Astrocyte of the spinal cord (primary cell): ENCODE measurements at places on chromosomes 12 and 14.
A peak's percentile ranks its signal among the peaks of the same experiment; 100 is the strongest.

GRCh38 chr14:89702073-89702875 lies 252.3 kb downstream of the EFCAB11 start:
- DNase-seq, result peak; percentile 54

DNA sequence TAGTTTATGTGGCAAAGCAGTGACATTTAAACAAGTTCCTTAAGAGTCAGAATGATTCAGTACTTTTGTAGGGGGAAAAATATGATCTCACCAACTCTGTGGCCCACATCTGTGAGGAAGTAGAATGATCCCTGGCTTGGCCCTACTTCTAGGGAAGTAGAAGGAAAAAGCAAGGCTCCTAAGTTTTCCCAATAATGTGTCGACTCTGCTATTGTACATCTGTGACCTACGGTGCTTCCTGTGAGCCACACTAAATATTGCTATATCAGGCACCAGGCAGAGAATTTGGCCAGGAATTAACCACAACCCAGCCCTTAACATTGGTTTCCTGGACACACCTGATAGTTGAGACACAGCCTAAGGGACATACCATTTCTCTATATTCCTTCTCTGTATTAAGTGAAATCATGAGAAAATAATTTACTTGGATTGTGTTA lies 9.3 kb upstream of the NID2 start:
- DNase-seq, result no peak

GRCh38 chr12:2335513-2335912 lies 282.7 kb downstream of the CACNA1C start:
- DNase-seq, result no peak

DNA sequence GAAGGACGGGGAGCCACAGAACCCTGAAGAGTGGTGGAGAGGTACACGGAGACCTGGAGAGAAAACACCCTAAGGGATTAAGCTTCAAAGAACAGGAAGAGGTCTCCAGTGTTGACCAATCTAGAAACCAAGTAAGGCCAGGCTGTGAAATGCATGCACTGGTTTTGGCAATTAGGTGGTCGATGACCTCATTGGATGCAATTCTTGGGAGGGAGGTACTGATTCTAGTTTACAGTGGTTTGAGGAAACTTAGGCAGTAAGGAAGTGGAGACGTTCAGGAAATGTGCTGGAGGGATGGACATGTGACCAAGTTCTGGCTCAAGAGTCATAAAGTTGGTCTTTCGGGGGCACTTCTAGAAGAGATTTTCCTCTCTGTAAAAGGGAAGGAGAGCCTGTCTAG lies 91.3 kb upstream of the CEP83 start:
- no peak for DNase-seq

DNA sequence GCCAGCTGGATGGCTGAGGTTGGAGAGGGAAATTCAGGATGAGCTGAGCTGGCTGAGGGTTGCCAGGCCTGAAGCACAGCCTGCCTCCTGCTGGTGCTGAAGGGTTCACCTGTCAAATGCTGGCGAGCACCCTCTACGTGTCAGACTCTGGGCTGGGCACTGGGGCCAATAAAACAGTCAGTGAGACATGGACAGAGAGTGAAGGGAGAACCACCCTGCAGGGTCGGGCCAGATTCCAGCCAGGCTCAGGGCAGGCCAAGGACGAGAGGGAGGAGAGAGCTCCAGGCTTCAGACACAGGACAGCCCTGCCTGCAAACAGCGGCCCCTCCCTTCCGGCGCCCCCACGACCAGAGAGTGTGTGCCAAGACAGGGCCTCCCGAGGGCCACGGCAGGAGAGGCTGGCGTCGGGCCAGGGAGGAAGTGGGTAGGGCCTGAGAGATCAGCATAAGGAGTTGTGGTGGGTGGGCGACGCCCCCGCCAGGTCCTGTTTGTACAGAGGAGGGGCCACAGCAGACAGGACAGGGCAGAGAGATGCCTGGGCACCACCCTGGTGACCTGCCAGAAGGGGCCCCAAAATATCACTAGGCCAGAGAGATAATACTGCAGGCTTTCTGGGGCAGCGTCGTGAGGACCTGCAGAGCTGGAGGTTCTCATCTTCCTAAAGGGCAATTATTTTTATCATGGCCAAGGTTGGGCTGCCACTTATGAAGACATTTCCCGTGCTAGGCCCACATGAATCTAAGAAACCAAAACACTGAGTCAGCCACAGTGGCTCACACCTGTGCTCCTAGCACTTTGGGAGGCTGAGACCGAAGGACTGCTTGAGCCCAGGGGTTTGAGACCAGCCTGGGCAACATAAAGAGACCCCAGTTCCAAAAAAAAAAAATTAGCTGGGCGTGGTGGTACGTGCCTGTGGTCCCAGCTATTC lies 73.1 kb upstream of the GPR68 start:
- no peak for DNase-seq

DNA sequence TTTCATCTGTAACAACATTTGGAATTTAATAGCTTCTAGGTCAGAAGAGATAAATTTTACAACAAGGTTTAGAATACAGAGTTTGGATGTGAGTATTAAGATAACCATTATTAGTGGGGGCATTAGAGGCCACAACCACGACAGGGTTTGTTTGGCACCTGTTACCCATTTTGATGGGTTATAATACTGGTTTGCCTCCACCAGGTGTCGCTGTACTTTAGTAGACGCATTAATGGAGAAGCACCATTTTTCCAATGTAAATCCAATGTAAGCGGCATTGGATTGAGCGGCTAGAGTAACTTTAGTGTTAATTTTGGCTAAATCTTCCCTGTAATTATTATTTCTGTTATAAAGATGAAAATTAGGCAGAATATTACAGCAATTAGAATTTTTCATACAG lies 136.2 kb downstream of the SLCO1B3 start:
- peak; percentile 29 for DNase-seq
